Foreskin keratinocyte (primary cell): ENCODE measurements at places on chromosomes 2 and 18. TPM values are rescaled to one million over a fixed set of nuclear protein-coding genes. Genes with fewer than 3 reads are reported as not detected.

GRCh38 chr2:199602271-199602895, 144.6 kb upstream of the SATB2 start:
- no peak for DNase-seq

GRCh38 chr2:189485146-189485545, 43.9 kb downstream of the WDR75 start:
- no peak for DNase-seq

- no peak for DNase-seq
Measured at GRCh38 chr18:38941711-38942561, 1376.3 kb upstream of the CELF4 start.

The CNTNAP5 gene
- not detected in 2 replicates for total RNA-seq

The ELOA2 gene
- total RNA-seq: not detected in 2 replicates

GRCh38 chr2:170404846-170405245, 226.9 kb downstream of the MYO3B start:
- DNase-seq: no peak

GRCh38 chr2:177118636-177119035, 94.0 kb upstream of the HNRNPA3 start:
- DNase-seq: peak; percentile 46

DNA sequence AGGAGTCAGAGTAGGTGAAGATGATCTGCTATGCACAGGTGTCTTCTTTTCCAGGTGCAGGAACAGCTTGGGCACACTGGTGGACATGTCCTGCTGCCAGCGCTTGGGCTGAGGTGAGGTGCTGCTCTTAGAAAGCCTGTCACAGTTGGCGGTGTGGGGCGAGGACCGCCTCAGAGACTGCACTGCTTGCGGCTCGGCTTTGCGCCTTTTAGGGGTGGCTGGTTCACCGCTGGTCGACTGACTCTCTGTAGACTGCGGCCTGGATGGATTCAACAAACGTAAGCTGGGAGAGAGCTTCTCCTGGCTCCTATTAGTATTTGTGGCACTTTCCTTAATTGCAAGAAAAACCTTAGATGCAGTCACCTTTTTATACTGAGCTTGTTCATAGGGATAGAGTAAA, 1.7 kb downstream of the MSL3B start:
- no peak for DNase-seq

The DQX1 gene
- 2.5 and 4.2 TPM in 2 replicates for total RNA-seq

DNA sequence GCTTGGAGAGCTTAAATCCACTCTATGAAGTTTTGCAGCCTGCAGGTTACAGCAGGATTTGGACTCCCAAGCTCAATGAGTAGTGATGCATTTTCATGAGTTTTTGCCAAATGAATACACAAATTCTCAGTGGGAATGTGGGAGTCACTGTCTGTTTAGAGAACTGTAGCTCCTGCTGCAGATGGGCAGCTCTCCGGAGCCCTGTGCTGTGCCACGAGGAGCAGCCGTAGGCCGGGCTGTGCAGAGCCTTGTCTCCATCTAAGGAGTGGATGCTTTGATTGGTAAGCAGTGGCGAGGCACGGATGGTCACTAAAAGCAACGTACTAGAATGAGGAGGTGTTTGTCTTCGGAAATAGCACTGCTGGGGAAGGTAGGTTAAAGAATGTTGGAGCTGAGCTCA, 96.0 kb upstream of the NFATC1 start:
- DNase-seq: no peak

- peak; percentile 44 for DNase-seq
Measured at GRCh38 chr18:3454365-3455089, 4.6 kb downstream of the TGIF1 start.

The ZNF2 gene
- total RNA-seq: 3.8 and 4.1 TPM in 2 replicates

The PPP1R7 gene
- 60.6 and 69.6 TPM in 2 replicates for total RNA-seq

- DNase-seq: no peak
Measured at GRCh38 chr18:36711014-36711725, 117.6 kb downstream of the TPGS2 start.

The PRKAG3 gene
- not detected in 2 replicates for total RNA-seq

DNA sequence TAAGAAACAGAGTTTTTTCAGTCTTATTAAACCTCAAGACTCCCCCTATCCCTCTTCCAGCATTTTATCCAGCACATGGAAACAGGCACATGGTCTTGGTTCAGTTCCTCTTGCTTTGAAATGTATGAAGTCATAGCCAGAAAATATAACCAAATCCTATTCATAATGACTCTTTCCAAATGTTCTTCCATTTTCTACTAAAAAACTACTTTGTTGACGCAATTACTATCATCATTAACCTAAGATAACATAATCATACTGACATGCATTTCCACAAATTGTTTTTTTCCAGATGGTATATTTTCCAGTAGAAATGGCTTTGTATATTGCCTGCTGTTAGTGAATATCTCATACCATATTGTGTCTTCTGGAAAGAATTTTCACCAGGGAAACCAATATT, 261.3 kb downstream of the PID1 start:
- no peak for DNase-seq

DNA sequence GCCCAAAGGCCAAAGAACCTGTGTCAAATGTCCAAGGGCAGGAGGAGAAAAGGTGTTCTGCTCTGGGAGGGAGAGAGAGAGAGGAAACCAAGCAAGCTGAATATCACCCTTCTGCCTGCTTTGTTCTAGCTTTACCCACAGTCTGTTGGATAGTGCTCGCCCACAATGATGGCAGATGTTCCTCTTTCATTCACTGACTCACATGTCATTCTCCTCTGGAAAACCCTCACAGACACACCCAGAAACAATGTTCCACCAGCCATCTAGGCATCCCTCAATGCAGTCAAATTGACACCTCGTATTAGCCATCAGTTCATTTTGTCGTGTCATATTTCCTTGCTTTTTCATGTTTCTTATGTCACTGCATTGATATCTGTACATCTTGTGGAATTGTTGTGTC, 150.3 kb downstream of the UBR3 start:
- peak; percentile 19 for DNase-seq

DNA sequence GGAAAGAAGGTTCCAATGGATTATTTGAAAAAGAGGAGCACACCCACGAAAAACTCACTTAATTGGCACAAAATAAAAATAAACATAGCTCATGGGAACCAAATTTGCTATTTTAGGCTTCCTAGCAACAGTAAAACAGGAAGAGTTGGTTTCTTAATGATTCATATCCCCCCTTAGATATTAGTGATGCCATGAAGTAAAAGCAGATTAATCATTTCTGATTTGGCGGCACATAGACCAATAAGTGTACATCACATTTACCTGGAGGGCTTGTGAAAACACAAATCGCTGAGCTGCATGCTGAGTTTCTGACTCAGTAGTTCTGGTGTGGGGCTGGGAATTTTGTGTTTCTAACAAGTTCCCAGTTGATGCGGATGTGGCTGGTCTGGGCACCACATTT, 260.4 kb downstream of the SLC4A3 start:
- peak; percentile 81 for DNase-seq

The CD28 gene
- total RNA-seq: not detected in 2 replicates

- no peak for DNase-seq
Measured at GRCh38 chr2:37842732-37843440, 82.2 kb upstream of the RMDN2 start.

- DNase-seq: no peak
Measured at GRCh38 chr2:213232649-213233437, 51.4 kb upstream of the SPAG16 start.

- DNase-seq: no peak
Measured at GRCh38 chr2:10594011-10594410, 95.8 kb downstream of the NOL10 start.

DNA sequence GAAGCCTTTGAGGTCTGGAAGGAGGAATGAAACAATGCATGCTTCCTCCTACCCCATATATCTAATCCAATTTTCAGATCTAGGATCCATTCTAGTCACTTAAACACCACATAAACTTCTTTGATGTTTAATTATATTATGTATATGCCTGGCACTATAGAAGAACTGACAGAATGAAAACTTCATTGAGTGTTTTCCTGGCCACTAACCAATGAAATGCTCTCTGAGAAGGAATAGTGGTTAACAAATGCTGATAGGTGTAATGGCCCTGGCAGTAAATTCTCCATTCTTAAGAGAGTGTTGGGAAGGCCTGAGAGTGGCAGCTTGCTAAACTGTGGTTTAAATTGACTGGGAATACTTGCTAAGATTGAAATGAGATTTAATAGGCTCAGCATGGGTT, 710.0 kb downstream of the LRRTM4 start:
- DNase-seq: no peak

DNA sequence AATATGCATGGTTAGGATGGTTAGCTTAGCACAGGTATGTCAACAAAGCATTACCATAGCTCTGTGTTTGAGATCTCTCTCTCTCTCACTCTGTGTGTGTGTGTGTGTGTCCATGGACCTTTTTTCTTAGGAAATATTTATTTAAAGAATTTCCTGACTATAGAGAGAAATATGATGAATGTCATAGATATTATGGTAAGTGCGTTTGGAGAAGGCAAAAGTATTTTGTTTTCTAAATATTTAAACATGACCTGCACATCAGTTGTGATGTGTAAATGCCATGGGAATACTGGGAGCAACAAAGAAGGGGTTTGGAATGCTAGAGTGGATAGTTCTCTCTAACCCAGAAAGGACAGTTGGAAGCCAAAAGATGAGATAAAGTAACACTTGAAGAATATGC, 3.9 kb upstream of the TMEM178A start:
- DNase-seq: no peak

DNA sequence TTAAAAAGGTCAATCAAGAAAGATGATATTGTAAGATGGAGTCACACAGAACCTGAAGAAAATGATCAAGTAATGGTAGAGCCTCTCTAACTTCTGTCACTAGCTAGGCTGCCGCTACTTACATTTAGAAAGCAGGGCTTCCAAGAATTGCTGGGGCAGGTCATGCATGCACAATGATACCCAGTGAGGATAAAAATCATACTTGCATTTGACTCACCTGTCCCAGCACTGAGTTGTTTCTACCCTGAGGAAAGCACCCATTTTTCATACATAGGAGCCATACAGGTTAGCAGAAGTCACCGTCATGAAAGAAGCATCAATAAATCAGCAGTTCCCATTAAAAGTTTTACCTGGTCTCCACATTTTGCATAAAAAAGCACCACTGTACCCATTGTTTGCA, 662.3 kb upstream of the FANCL start:
- DNase-seq: no peak

The TGFA gene
- total RNA-seq: 87.7 and 92.6 TPM in 2 replicates

- DNase-seq: no peak
Measured at GRCh38 chr2:37875403-37875906, 49.6 kb upstream of the RMDN2 start.

DNA sequence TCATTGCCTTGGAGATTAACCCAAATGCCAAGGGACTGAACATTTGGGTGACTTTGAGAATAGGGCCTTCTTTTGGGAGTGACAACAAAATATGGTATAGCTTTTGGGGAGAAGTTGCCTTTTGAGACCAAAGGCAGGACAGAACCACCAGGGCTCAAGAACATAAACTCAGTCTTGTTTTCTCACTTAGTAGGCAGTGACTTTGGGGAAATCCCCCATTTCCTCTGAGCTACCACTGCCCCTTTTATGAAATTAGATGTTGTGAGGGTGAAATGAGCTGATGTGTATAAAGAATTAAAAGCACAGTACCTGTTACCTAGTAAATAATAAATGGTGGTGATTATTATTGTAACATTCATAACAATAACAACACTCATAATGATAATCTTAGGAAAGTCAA, 36.5 kb downstream of the GPD2 start:
- DNase-seq: no peak

DNA sequence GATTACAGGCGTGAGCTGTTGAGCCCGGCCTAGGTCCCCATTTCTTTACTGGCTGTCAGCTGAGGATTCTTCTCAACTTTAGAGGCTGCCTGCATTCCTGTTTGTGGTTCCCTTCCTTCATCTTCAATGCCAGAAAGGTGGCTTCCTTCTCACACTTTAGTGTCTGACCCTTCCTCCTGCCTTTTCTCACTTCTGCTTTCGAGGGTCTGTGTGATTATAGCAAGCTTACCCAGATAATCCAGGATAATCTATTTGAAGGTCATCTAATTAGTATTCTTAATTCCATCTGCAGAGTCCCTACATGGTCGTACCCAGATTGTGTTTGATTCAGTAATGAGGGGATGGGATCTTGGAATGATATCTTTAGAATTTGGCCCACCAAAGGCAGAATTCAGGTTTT, 157.4 kb downstream of the TANC1 start:
- no peak for DNase-seq

GRCh38 chr2:12506846-12507245, 209.9 kb upstream of the TRIB2 start:
- DNase-seq: no peak

The SPATA3 gene
- total RNA-seq: not detected in 2 replicates

- DNase-seq: peak; percentile 64
Measured at GRCh38 chr2:7844414-7844965, 837.4 kb upstream of the ID2 start.

DNA sequence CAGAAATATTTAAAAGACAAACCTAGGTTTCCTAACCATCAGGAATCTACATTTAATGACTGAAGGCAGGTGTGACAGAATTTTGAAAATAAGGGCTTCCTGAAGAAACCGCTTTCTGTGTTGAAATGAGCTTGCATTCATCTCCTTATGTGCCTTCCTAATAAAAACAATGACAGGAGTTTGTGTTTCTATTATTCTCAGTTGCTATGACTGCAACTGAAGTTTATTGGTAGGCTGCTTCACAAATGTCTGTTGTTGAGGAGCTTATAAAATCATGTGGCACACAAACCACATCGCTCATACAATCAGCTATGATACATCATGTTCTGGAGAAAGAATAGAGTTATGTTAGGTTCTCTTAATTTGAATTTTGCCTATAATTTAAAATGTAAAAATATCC, 362.7 kb upstream of the SLC8A1 start:
- DNase-seq: no peak

The USP14 gene
- total RNA-seq: 67.1 and 70.1 TPM in 2 replicates

DNA sequence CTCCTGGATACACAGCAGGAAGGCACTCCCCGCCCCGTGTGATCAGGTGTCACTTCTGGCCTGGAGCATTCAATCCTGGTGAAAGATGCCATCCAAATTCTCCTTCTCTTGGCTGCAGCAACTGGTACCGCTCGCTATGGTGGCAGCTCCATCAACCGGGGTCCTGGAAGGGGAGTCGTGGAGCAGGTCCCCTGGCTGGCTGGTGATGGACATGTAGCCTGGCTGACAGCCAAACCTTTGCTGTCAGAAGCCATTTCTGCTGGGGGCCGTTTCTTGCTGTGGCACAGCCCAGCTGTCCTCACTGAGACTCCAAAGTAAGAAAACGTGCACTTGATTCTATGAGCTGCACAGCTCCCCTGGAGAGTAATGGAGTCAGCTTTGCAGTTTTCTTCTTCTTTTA, 7.1 kb upstream of the CYS1 start:
- no peak for DNase-seq

The COPS7B gene
- total RNA-seq: 28.6 and 29.1 TPM in 2 replicates

- DNase-seq: no peak
Measured at GRCh38 chr2:217821536-217822147, 181.2 kb downstream of the TNS1 start.

- no peak for DNase-seq
Measured at GRCh38 chr2:15916336-15916735, 24.0 kb upstream of the MYCN start.
